ENCODE measurements at places on chromosomes 3 and 15. TPM values are rescaled to one million over a fixed set of nuclear protein-coding genes. Genes with fewer than 3 reads are reported as not detected.
A peak's percentile ranks its signal among the peaks of the same experiment; 100 is the strongest.

GOLGA8M gene
- total RNA-seq, result not detected

C3orf80 gene
- 0.09 TPM for total RNA-seq

CCDC51 gene
- 16.7 TPM for total RNA-seq

LRRC31 gene
- total RNA-seq, result not detected

P2RY14 gene
- 0.51 TPM for total RNA-seq

LRCH3 gene
- 68.1 TPM for total RNA-seq

KNG1 gene
- not detected for total RNA-seq

CACNA1D gene
- total RNA-seq, result 1.9 TPM

RHOV gene
- total RNA-seq, result 0.23 TPM

GRCh38 chr15:67156834-67157233 is 91.4 kb downstream of the SMAD3 start:
- H3K4me3 ChIP-seq, result no peak overlapping the region
- DNase-seq, result no peak
- H3K4me1 ChIP-seq, result peaks cover 21% of the 10 kb centered on the region
- H3K27ac ChIP-seq, result no peak overlapping the region
- H3K27me3 ChIP-seq, result no peaks in the 10 kb centered on the region
- H3K36me3 ChIP-seq, result peaks cover 9% of the 10 kb centered on the region

DNA sequence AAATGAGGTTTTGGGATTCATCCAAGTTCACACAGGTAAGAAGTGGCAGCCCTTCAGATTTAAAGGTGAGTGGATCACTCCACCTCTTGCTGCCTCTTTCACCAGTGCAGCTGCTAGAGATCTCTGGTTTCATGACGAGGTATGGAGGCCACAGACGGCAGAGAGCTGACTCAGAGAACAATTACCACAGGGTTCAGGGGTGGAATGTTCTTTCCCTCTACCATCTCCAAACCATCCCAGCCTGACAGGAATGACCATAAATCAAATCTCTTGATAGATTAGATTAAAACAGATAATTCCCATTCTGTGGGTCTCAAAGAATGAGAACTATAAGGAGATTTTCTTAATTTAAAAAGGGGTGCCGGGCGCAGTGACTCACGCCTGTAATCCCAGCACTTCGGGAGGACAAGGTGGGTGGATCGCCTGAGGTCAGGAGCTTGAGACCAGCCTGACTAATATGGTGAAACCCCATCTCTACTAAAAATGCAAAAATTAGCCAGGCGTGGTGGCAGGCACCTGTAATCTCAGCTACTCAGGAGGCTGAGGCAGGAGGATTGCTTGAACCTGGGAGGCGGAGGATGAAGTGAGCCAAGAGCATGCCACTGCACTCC is 174.2 kb upstream of the ATP11B start:
- no peak overlapping the region for H3K4me3 ChIP-seq
- DNase-seq, result no peak
- no peaks in the 10 kb centered on the region for H3K4me1 ChIP-seq
- H3K27me3 ChIP-seq, result peaks cover 23% of the 10 kb centered on the region

DNA sequence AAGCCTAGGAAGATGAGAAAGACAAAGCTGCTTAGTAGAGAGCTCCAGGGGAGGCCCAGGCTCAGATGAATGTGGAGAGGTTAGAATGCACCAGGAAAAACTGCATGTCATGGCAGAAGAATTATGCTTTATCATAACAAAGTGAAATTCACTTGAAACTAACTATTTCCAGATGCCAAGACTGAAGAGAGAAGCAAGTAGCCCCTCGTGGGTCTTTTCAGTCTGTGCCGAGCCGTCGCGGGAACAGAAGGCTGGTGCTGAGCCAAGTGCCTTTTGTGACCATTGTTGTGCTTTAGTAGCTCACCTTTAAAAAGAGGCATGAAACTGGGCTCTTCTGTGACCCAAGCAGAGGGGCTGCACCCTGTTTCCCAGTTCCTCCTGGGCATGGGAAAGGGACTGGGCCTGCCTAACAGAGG is 73.2 kb downstream of the CHDH start:
- H3K4me1 ChIP-seq, result no peaks in the 10 kb centered on the region
- H3K4me3 ChIP-seq, result no peak overlapping the region
- no peak overlapping the region for H3K27ac ChIP-seq

- no peak for DNase-seq
- no peaks in the 10 kb centered on the region for H3K36me3 ChIP-seq
- H3K27me3 ChIP-seq, result no peaks in the 10 kb centered on the region
- peaks cover 1% of the 10 kb centered on the region for H3K4me1 ChIP-seq
These were observed 105.9 kb upstream of the AKAP13 start for GRCh38 chr15:85274315-85275050.

GRCh38 chr3:59131016-59131766 is 81.4 kb upstream of the CFAP20DC start:
- H3K4me1 ChIP-seq, result no peaks in the 10 kb centered on the region
- no peaks in the 10 kb centered on the region for H3K36me3 ChIP-seq
- H3K27me3 ChIP-seq, result peaks cover 17% of the 10 kb centered on the region
- H3K27ac ChIP-seq, result no peak overlapping the region
- no peak overlapping the region for H3K4me3 ChIP-seq

DNA sequence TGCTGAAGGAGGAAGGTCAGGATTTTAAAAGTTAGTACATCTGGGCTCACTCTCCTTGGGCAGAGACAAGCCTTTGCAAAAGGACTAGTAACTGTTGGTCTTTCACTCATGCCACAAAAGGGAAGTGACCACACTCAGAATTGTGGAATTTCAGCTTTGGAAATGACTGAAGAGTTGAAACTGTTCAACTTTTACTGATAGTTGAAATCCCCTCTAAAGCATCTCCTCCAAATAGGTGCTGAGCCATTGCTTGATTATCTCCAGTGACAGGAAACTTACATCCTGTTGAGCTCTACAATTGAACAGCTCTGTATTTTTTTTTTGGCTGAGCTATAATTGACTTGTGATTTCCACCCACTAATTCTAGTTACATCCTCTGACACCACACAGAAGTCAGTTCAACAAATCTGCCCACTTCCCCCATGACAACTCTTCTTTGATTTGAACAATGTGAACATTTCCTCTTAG is 254.8 kb upstream of the TPRG1 start:
- peak; percentile 46 for DNase-seq
- H3K27ac ChIP-seq, result peak overlapping the region; percentile 29
- H3K27me3 ChIP-seq, result peaks cover under 1% of the 10 kb centered on the region
- H3K4me3 ChIP-seq, result peak overlapping the region; percentile 29

DNA sequence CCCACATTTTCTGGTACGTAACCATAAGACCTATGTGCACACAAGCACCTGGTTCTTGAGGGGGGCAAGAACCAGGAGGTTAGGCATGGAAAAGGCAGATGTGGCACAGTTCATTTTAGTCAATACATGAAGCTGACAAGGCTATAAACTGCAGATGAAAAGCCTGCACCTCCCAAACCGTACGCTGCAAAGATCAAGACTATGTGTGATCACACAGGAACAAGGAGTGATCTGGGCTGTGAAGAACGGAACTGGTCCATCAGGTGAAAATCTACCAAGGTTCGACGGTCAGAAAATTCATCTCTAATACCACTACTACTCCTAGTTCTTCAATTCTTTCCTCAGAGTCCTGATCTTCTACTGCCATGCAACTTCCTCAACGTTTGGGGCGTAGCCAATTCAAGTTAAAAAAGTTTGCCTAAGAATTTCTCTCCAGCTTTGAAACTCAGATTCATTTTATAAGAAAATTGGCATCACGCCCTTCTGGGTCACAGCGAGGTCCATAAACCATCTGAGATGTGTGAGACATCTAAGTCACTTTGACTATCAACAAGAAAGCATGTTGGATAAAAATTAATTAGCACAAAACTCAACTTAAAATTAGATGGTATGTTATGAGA is 41.9 kb downstream of the PLD1 start:
- H3K4me3 ChIP-seq, result no peak overlapping the region
- H3K36me3 ChIP-seq, result no peaks in the 10 kb centered on the region
- no peak overlapping the region for H3K27ac ChIP-seq
- peaks cover 13% of the 10 kb centered on the region for H3K27me3 ChIP-seq
- H3K4me1 ChIP-seq, result no peaks in the 10 kb centered on the region
- no peak for DNase-seq

- no peaks in the 10 kb centered on the region for H3K4me1 ChIP-seq
- H3K4me3 ChIP-seq, result no peak overlapping the region
- H3K36me3 ChIP-seq, result no peaks in the 10 kb centered on the region
- H3K27me3 ChIP-seq, result no peaks in the 10 kb centered on the region
- no peak overlapping the region for H3K27ac ChIP-seq
- DNase-seq, result no peak
These were observed 55.0 kb upstream of the SNRPN start for GRCh38 chr15:24899795-24900194.

DNA sequence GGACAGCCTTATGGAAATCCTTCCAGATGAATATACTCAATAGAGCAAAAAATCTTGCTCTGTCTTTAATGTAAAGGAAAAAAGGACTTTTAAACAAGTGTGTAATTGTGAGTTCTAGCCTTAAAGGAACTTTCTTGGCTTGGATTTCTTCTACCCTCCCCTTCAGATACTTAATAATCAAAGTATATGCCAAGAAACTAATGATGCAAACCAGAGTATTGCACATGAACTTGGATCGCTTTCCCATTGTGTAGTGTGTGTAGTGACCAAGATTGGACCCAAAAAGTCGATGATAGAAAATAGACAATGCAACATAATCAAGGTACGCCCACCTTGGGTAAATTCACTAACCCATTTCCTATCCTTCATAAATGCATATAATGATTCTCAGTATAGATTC is 123.8 kb downstream of the TIGIT start:
- H3K4me1 ChIP-seq, result peaks cover 57% of the 10 kb centered on the region
- no peaks in the 10 kb centered on the region for H3K27me3 ChIP-seq
- no peaks in the 10 kb centered on the region for H3K36me3 ChIP-seq
- peak overlapping the region; percentile 94 for H3K27ac ChIP-seq
- peak overlapping the region; percentile 71 for H3K4me3 ChIP-seq
- no peak for DNase-seq

- no peak for DNase-seq
- H3K27me3 ChIP-seq, result no peaks in the 10 kb centered on the region
- H3K36me3 ChIP-seq, result no peaks in the 10 kb centered on the region
- no peaks in the 10 kb centered on the region for H3K4me1 ChIP-seq
These were observed 1060.2 kb downstream of the NSUN3 start for GRCh38 chr3:95123104-95123503.

DNA sequence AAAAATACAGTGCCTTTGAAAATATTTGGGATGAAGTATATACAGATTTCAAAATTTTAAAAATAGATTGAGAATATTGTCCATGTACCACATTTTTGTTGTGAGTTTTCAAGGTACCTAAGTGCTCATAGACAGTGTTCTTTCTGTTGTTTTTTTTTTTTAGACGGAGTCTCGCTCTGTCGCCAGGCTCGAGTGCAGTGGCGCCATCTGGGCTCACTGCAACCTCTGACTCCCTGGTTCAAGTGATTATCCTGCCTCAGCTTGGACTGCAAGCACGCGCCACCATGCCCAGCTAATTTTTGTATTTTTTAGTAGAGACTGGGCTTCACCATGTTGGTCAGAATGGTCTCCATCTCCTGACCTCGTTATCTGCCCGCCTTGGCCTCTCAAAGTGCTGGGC is 223.9 kb downstream of the MCTP2 start:
- no peak for DNase-seq
- peaks cover 10% of the 10 kb centered on the region for H3K36me3 ChIP-seq
- H3K4me1 ChIP-seq, result no peaks in the 10 kb centered on the region
- H3K4me3 ChIP-seq, result no peak overlapping the region
- no peak overlapping the region for H3K27ac ChIP-seq
- no peaks in the 10 kb centered on the region for H3K27me3 ChIP-seq

DNA sequence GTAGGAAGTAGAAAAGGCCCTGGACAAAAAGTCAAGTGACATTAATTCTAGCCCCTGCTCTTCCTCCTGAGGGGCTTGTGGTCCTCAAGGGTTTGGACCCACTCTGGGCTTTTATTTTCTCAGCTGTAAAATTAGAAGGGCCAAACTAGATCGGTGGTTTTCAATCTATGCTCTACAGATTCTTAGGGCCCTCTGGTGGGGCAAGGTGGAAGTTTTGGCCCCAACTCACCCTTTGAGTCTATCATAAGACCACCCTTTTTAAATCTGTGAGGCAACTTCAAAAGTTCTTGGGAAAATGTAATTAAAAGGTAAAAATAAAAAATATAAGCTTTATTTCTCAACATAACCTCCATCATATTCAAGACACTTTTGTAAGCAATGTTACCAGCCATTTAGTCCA is 25.6 kb upstream of the CFAP161 start:
- no peaks in the 10 kb centered on the region for H3K36me3 ChIP-seq
- DNase-seq, result peak; percentile 12
- no peak overlapping the region for H3K27ac ChIP-seq

DNA sequence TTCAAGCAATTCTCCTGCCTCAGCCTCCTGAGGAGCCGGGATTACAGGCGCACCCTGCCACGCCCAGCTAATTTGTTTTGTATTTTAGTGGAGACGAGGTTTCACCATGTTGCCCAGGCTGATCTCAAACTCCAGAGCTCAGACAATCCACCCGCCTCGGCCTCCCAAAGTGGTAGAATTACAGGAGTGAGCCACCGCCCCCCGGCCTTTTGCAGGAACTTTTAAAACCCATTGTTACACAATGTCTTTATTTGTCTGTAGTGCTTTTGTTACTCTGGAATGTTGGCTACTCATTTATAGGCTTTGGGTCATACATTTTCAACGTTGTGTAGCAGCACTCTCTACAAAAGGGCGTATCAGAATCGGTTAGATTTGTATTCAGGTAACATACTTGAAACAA is 499.1 kb downstream of the ROBO2 start:
- DNase-seq, result no peak
- no peak overlapping the region for H3K4me3 ChIP-seq
- H3K27me3 ChIP-seq, result no peaks in the 10 kb centered on the region
- H3K36me3 ChIP-seq, result no peaks in the 10 kb centered on the region

DNA sequence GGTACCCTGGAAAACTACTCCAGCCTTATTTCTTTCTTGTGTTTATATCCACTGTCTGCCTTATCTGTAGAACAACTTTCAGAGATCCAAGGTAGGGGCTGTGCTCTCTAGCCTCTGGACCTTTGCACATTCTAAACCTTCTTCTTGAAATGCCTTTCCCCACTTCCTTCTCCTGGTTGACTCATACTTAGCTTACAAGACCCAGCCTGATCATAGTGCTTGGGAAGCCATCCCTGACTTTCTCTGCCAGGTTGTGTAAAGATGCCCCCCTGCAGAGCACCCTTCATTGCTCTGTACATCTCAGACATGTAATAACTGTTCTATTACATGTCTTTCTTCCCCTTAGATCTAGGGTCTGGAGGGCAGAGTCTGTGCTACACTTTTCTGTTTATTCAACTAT is 50.1 kb downstream of the PPM1L start:
- peaks cover 18% of the 10 kb centered on the region for H3K4me1 ChIP-seq
- peaks cover 8% of the 10 kb centered on the region for H3K27me3 ChIP-seq
- DNase-seq, result no peak
- H3K4me3 ChIP-seq, result no peak overlapping the region
- H3K36me3 ChIP-seq, result no peaks in the 10 kb centered on the region

DNA sequence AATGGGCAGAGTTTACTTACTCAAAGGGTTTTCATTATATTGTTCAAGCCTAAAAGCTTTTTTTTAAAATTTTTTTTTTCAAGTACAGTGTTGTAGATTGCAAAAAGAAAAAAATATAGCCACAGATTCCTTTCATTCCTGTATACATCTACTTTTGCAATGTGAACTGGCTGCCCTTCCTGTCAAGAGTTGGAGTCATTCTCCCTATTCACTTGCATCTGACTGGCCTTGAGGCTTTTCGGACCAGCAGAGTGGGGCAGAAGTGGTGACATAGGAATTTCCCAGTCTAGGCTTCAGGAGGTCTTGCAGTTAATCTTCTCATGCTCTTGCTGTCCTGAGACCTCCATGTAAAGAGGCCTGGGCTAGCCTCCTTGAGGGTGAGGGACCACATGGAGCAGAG is 218.3 kb upstream of the CFAP20DC start:
- no peak overlapping the region for H3K4me3 ChIP-seq
- H3K4me1 ChIP-seq, result peaks cover 8% of the 10 kb centered on the region
- no peak overlapping the region for H3K27ac ChIP-seq
- no peaks in the 10 kb centered on the region for H3K36me3 ChIP-seq
- DNase-seq, result no peak

GRCh38 chr3:31106912-31107311 is 212.5 kb upstream of the GADL1 start:
- H3K36me3 ChIP-seq, result no peaks in the 10 kb centered on the region
- no peak overlapping the region for H3K4me3 ChIP-seq
- peaks cover 5% of the 10 kb centered on the region for H3K27me3 ChIP-seq
- peaks cover 35% of the 10 kb centered on the region for H3K4me1 ChIP-seq
